Breast epithelium (tissue), 4 donors: ENCODE measurements at places on chromosomes 12 and 14. TPM values are rescaled to one million over a fixed set of nuclear protein-coding genes. Genes with fewer than 3 reads are reported as not detected.

AMDHD1 gene
- total RNA-seq, result 1.3 TPM

- no peak for DNase-seq
Measured at GRCh38 chr12:102816816-102817434, 100.1 kb downstream of the PAH start.

DNA sequence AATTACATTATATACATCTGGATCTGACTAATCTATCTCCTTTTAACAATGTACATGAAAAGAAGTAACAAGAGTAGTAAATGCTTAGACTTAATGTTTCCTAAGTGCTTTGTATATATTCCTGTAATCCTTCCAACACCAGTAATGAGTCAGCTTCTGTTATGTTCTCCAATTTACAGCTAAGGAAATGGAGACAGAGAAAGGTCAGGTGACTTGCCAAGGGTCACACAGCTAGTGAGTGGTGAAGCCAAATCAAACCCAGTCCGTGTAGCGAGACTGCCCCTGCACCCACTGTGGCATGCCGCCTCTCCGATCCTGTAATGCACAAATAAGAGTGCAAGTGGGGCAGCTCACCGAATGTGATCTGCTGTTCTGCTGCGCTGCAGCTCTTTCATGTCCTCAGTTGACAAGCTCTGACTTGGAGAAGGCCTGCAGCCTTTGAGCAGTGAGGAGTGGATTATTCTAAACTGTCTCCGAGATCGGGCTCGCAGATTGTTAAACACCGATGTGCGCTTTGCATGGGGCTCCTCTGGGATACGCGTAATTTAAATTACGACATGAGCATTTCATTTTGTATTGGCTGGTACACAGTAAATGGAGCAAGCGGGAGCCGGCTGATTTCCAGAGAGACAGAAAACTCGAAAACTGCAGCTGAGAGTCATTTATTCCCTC lies 65.1 kb upstream of the KTN1 start:
- DNase-seq, result no peak

DNA sequence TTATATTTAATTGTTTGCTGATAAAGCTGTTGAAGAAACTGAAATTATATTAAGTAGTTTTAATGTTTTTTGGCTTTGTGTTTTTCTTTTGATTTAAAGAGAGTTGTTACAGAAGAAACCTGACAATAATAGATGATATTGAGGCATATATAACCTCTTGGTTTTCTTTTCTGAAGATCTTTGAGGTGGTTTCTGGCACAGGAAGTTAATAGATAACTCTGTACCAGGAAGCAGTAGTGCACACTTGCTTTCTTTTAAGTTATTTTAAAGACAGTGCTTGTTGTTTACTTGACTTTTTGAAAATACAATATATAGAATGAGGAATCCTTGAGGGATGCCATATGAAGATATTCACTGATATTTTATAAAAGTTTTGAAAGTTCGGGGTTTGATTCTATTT lies 209.0 kb upstream of the FBXO33 start:
- no peak for DNase-seq

CACNA2D4 gene
- total RNA-seq, result 3.3 TPM

DNA sequence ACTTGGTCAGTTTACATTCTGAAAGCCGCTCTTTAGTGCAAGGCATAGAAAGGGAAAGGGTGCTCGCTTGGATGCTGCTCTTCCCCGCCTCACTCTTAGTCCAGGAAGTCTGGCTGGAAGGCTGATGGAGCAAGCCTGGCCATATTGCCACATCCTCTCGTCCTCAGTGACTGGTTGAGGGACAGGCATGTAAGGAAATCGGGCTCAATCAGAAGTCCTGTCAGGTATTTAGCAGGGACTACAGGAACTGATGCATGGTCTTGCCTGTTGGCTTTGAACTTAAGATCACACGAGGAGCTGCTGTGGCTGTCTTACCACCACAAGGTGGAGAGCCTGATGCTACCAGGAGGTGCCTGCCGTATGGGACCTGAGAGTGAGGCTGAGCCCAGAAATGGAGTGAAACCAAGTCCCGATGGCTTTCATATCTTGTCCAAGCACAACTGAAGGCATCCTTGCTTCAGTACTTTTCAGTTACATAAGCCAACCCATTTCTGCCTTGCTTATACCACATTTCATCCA lies 10.7 kb upstream of the C12orf75 start:
- no peak for DNase-seq

- no peak for DNase-seq
Measured at GRCh38 chr12:7176595-7176994, 12.9 kb upstream of the PEX5 start.

GRCh38 chr12:28776220-28776619 lies 372.9 kb upstream of the FAR2 start:
- DNase-seq, result no peak

STAC3 gene
- 0.98 TPM for total RNA-seq

ZBTB42 gene
- total RNA-seq, result 9.2 TPM

TMEM233 gene
- total RNA-seq, result not detected

DNA sequence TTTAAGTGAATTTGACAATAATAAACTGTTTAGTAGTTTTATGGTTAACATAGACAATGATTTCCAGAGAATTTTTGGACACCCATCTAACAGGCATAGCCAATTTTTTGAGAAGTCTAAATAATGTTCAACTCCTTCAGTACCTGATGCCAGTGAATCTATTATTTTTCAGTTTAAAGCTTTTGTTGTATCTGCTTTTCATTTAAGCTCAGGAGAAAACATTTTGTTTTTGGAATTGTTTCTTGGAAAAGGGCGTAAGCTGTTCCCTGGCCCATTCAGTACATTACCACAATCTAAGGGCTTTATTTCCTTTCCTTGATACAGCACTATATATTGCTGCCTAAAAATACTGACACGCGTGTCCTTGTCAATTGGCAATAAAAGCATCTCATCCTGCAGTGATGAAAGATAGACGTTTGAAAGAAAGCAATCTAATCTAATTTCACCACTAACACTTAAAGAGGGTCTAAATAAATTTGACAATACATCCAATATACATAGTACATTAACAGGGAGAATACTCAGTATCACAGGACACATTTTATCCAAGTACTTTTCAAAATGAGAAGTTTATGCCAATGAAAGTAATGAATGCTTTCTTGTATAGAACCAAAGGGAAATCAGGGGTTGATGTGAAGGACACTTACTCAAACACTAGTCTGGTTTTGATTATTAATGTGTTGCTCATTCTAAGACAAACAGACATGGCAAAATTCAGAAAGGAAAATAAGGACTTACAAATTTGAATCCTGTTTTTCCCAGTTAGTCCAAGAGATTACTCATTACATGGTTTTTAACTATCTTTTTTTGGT lies 104.2 kb upstream of the LGR5 start:
- DNase-seq, result no peak

- peak; percentile 28 for DNase-seq
Measured at GRCh38 chr14:72560331-72560730, 333.6 kb downstream of the DPF3 start.

DNA sequence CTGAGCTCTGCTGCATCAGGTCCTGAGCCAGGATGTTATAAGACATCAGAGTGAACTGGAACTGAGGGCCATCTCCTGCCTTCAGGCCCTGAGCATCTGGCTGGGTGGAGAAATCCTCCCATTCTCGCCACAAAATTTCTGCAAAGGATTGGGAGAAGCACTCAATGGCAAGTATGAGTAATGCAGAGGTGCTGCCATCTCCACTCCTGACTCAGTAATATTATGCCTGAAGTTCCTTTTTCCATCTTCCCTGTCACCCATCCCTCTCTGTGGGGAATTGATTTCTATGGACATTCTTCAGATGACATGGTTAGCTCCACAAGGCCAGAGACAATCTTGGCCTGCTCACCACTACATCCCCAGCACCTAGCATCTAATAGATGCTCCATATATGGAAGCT lies 4.7 kb downstream of the ANGEL1 start:
- no peak for DNase-seq

DNA sequence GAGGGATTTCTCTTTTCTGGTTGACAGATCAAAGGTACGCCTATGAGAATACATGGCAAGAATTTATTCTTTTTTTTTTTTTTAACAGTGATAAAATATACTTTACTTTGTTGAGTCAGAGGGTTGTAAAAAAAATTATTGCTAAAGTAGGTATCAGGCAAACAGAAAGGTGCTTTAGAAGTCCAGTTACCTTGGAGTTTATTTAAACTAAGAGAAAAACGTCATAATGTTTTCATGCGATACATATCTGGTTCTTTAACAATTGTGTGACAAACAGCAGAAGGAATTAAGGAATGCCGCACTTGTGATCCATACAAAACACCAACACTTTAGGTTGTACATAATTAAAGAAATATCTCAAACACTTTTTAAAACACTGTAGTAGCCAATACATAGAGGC lies 94.2 kb downstream of the BORCS5 start:
- DNase-seq, result no peak

ETFBKMT gene
- total RNA-seq, result 3.0 TPM

RERG gene
- 16.3 TPM for total RNA-seq

DNA sequence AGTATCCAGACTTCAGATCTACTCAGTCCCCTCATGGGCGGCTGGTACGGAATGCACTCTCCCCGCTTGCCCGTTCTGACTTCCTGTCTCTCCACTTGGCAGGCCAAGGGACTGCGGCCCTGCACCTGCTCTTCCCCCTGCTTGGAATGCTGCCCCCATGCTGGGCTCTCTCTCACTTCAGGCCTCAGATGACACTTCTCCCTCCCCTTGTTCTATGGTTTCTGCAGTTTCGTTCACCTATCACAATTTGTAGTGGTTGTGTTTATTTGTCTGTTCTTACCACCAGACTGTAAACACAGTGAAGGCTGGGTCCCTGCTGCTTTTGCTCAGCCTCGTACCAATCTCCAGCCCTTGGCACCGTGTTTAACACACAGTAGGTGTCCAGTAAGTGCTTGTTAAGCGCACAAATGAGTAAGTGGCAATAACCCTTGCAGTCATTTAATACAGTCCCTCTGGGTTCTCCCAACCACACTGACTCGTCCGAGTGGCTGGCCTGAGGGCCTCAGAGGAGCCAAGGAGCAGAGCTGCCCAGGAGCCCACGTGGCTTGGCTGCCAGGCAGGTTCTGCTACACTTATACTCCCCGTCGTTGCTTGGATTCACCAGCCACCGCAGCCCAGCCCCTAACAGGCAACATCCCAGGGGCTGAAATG lies 11.8 kb downstream of the SLC6A12 start:
- peak; percentile 70 for DNase-seq

GRCh38 chr14:93940437-93940836 lies 13.3 kb downstream of the FAM181A start:
- no peak for DNase-seq

- no peak for DNase-seq
Measured at GRCh38 chr12:7303230-7303629, 642 bp upstream of the ACSM4 start.

DNA sequence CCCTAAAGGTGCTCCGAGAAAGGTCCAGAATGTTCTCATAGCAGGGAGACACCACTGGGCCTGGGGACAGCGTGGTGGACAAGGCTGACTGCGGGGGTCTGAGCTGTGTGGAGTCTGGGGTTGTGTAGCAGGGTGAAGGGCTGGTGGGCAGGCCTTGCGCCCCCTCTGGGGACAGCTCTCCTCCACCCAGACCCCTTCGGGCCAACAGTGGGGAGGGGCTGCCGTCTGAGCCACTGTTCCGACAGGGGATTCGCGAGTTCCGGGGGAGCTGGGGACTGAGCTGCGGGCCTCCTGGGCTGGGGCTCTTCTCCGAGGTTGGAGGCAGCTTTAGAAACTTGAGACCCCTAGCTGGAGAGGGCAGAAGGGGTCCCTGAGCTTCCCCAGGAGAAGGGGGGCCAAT lies 32.1 kb downstream of the NCKAP5L start:
- DNase-seq, result no peak

DNA sequence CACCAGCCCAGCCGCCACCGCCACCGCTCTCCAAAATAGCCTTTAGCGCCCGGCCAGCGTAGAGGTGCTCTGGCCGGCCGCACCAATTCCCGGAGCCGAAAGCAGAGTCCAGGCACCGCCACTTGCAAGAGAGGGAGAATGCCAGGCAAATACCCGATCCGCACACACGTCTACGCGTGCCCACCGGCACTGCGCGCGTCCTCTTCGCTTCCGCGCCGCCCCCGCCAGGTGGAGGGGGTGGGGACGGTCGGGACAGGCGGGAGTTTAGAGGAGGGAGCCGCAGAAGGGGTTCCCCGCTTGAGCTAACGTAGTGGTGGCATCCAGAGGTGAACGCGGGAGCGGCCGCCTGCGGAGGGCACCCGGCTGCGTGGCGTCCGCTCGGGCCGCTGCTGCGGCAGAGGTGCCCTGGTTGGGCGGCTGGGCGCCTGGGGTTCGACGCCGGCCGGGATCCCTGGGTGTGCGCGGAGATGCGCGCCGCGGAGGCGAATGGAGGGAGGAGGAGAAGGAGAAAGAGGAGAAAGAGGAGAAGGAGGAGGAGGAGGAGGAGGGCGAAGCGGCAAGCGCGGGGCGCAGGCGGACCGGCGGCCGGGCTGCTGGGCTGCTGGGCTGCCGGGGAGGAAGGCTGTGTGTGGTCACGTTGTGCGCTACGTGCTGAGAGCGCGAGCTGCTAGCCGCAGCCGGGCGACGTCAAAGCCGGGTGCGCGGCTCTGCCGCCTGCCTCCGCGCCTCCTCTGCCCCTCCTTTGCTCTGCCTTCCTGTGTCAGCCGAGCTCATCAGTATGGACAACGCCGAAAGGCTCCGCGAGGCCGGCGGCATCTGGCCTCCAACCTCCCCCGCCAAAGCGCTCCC lies at the start of gene MDGA2:
Gene MDGA2, minus strand, starts transcription at position 140 of the 849 bp plus-strand sequence.
- DNase-seq, result no peak

GRCh38 chr12:68868043-68868790 lies 60.2 kb downstream of the MDM2 start:
- DNase-seq, result no peak

GRCh38 chr14:100594625-100594951 lies 7.4 kb upstream of the BEGAIN start:
- no peak for DNase-seq

- DNase-seq, result no peak
Measured at GRCh38 chr14:98198385-98198784, 1073.6 kb downstream of the BCL11B start.

DNA sequence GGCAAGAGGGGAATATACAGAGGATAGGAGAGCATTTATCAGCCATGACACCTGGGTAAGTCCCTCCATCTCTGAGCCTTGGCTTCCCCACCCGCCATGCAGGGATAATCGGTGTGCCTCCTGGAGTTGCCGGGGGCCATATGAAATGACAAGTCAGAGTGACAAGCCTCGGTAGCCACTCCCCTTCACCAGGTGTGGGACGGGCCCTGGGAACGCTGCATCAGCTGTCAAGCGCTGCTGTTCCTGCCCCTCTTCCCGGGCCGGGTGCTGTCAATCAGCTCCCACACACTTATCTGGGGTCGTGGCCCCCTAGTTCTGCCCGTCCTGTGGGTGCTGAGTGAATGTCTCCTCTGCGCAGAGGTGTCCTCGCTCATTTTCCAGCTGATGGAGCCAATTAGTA lies 57.2 kb downstream of the MVK start:
- no peak for DNase-seq

- no peak for DNase-seq
Measured at GRCh38 chr12:106090591-106091445, 47.9 kb downstream of the NUAK1 start.
